Natural killer cell (primary cell): ENCODE measurements at places on chromosomes 11 and 22.

- peak; percentile 38 for DNase-seq
These were observed 757 bp downstream of the RNASEH2C start for GRCh38 chr11:65719871-65720210.

- DNase-seq: no peak
These were observed 8.8 kb upstream of the PDGFB start for GRCh38 chr22:39253435-39254070.

- no peak for DNase-seq
These were observed 35.9 kb upstream of the LYVE1 start for GRCh38 chr11:10604340-10604748.

DNA sequence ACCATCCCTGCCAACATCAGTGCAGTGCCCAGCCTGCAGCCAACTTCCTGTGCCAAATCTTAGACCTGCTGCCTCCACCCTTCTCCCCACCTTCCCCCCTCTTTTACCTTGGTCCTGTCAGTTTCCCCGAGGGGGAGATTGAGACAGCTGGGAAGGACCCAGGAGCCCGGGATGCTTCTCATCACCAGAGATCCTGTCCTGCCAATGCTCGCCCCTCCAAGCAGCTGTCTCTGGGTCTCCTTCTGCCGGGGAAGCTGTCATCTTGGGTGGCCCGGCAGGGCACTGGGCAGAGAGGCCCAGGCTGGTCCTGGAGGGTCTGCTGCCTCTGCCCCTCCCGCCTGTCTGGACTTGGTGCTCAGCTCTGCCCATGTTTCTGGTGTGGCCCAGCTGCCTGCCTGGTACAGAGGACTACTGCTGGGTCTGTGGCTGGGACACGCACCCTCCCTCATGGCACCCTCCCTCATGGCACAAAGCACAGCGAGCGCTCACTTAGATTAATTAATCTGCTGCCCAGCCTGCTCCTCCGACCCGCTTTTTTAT, 60.4 kb upstream of the THY1 start:
- DNase-seq: no peak

- DNase-seq: no peak
These were observed 6.3 kb upstream of the PYGM start for GRCh38 chr11:64765851-64766665.

- DNase-seq: no peak
These were observed 75.7 kb upstream of the KCNA4 start for GRCh38 chr11:30092518-30092917.

DNA sequence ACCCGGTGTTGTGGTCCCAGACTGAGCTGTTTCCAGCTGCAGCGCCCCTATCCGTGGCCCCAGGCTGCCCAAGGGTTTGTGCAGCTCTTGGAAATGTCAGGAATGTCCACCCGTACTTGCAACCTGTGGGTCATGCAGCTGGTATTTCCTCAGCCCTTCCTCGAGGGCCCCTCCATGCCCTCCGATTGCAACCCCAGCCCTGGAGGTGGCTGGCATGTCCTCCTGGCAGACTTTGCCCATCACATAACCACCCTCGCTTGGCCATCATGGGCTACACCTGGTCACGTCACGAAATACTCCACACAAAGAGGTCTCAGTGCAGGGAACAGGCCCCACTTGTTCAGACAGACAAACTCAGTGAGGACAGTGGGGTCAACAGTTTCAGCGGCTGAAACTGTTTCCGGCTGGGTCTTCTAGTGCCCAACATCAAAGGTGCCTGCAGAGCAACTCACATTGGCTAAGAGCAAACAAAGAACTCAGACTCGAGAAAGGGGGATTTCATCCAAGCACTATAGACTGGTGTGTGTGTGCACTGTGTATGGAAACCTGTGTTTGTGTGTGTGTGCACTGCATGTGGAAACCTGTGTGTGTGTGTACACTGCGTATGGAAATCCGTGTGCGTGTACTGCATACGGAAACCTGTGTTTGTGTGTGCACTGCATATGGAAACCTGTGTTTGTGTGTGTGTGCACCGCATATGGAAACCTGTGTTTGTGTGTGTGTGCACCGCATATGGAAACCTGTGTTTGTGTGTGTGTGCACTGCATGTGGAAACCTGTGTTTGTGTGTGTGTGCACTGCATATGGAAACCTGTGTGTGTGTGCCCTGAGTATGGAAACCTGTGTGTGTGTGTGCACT, 72.8 kb upstream of the CCND1 start:
- DNase-seq: no peak

GRCh38 chr22:25656724-25657123, 85.3 kb upstream of the MYO18B start:
- no peak for DNase-seq

- DNase-seq: no peak
These were observed 138.7 kb downstream of the TRIM44 start for GRCh38 chr11:35800970-35801953.

GRCh38 chr22:50271519-50271970, 1.4 kb upstream of the MAPK11 start:
- DNase-seq: no peak

- DNase-seq: peak; percentile 52
These were observed 19.0 kb downstream of the CHST1 start for GRCh38 chr11:45646275-45646927.

- no peak for DNase-seq
These were observed 1.6 kb downstream of the MCAM start for GRCh38 chr11:119315131-119316015.

GRCh38 chr22:26174280-26174679, 5.0 kb downstream of the SEZ6L start:
- no peak for DNase-seq

GRCh38 chr11:13329670-13330356, 52.2 kb downstream of the BMAL1 start:
- DNase-seq: no peak

DNA sequence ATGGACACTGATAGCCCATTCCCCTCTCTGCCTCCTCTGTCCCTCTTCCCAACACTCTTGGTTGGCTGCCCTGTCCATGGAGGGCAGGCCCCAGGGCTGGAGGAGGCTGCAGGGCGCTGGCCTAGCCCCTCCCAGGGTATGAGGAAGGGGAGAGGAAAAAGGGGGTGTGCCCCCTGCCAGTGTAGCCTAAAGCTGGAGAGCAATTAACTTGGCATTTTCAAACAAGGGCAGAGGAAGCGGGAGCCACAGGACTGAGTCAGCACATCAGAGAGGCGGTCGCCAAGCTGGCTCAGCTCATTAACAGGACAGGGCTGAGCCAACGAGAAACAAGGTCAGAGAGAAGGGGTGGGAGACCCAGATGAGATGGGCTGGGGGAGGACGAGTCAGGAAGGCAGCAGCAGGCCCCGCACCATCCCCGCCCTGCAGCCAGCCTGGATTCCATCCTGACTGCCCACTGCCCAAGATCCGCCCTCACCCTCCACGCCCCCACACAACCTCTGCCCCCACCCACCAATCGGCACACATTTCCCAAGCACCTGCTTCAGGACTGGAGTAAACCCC, 76.3 kb downstream of the BUD13 start:
- DNase-seq: no peak

GRCh38 chr11:2294926-2295290, 6.8 kb downstream of the C11orf21 start:
- no peak for DNase-seq

- DNase-seq: no peak
These were observed 2.2 kb downstream of the TNNT3 start for GRCh38 chr11:1921574-1922141.

- no peak for DNase-seq
These were observed 29.9 kb downstream of the GUCY1A2 start for GRCh38 chr11:106988151-106989077.

DNA sequence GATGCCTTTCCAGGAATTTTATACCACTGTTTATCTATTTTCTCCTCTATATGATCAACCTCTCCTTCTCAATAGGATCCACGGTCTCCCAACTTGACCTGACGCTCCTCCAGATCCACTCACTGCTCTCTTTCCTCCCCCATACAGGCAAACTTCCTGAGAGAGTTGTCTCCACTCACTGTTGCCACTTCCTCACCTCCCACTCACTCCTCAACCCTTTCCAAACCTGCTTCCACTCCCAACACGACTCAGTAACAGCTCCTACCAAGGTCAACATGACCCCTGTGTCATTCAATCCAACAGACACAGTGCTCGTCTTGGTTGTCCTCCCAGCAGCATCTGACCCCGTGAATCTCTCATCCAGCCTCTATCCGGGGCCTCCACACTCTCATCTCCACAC, 3.1 kb downstream of the APBB1 start:
- DNase-seq: no peak

DNA sequence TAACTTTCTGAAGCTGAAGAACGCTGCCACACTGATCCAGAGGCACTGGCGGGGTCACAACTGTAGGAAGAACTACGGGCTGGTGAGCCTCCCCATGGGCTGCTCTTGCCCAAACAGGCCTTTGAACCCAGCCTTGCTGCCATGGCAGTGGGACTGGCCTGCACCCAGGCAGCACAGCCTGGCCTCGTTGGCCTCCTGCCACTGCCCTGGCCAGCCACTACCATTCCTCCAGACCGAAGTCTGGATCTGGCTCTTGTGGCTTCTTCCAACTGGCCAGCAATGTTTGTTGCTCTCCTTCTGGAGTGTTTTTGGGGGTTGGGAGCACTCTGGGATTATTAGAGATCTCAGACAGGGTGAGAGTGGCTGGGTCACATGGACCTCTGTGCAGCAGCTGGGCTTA, 51.0 kb downstream of the MYO7A start:
- no peak for DNase-seq

DNA sequence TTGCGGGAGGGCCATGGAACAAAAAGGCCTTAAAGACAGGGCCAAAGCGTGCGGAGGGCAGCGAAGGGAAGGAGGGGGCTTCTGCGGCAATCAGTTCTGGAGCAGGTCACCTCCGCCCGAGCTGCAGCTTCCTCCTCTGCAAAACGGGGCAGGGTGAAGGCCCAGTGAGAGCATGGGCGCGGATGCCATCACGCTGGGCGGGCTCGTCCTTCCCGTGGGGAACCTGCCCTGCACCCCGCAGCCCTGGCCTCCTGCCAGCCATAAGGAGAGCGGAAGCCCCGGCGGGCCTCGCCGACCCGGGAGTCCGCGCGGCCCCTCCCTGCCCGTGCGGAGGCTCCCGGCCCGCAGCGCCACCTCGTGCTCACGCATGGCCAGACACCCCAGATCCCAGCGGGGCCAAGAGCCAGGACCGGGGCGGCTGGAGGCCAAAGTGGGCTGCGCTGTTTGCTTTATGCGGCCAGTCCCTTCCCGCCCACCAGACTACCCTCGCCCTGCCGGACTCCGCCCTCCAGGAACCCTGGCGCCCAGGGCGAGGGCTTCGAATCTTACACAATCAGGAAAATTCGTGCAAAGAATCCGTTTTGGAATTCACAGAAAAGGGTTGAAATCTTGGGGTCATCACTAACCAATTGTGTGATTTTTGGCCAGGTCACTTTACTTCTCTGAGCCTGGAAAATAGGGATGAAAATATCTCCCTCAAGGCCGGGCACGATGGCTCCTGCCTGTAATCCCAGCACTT, 16.1 kb downstream of the TSKU start:
- peak; percentile 87 for DNase-seq

- peak; percentile 57 for DNase-seq
These were observed 60.6 kb downstream of the NXPE2 start for GRCh38 chr11:114738954-114739353.

DNA sequence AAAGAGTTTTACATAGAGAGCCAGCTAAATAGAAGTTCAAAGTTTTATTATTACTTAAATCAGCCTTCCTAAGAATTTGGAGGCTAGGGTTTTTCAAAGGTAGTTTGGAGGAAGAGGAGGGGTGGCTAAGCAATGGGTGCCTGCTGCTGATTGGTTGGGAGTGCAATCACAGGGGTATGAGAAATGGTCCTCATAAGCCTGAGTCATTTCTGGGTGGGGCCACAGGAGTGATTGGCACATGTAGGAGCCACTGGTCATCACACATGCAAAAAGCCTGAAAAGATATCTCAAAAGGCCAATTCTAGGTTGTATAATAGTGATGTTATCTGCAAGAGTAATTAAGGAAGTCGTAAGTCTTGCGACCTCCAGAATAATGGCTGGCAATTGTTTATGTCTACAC, 12.9 kb downstream of the OR51L1 start:
- no peak for DNase-seq

GRCh38 chr22:25126510-25126909, 73.1 kb upstream of the CRYBB3 start:
- no peak for DNase-seq

- peak; percentile 31 for DNase-seq
These were observed 12.8 kb downstream of the CXCR5 start for GRCh38 chr11:118896472-118896913.

- peak; percentile 55 for DNase-seq
These were observed 697 bp downstream of the LGALS1 start for GRCh38 chr22:37675930-37676735.

- DNase-seq: no peak
These were observed 369.3 kb upstream of the SYN3 start for GRCh38 chr22:33427461-33427860.

- DNase-seq: no peak
These were observed 3.4 kb downstream of the KIAA0930 start for GRCh38 chr22:45237065-45237990.

GRCh38 chr22:39237318-39238100, 7.3 kb downstream of the PDGFB start:
- DNase-seq: no peak

DNA sequence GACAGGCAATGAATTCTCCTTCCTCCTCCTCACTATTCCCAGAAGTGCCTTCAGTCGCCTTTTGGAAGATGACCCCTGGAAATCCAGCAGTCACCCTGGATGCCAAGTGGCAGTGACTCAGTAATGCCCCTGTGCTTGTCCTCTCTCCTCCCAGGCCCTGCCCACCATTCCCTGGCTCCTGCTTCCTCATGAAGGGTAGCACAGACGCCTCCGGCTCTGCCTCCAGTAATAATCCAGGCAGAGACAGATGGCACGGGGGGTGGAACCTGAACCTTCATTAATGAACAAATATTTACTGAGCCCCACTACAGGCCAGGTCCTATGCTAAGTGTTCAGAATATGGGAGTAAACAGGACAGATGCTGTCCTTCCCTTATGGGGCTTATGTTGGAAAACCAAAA, 23.2 kb downstream of the SYT13 start:
- no peak for DNase-seq

GRCh38 chr22:44139773-44140172, 41.0 kb upstream of the PARVG start:
- DNase-seq: no peak

- no peak for DNase-seq
These were observed 10.6 kb downstream of the RPL3 start for GRCh38 chr22:39308614-39309363.

GRCh38 chr11:120569861-120570260, 58.3 kb downstream of the GRIK4 start:
- DNase-seq: no peak

DNA sequence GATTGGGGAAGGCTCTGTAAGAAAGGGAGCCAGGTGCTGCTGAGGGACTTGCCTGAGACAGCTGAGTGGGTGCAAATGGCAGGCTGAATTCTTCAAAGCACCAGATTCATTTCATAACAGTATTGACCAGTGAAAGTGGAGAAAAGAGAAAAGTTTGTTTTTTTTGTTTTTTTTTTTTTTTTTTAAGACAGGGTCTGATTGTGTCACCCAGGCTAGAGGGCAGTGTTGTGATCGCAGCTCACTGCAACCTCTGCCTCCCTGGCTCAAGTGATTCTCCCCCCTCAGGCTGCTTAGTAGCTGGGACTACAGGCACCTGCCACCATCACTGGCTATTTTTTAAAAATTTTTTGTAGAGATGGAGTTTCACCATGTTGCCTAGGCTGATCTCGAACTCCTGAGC, 494.0 kb downstream of the MIAT start:
- no peak for DNase-seq

GRCh38 chr22:26045051-26045450, 124.2 kb upstream of the SEZ6L start:
- DNase-seq: no peak
